Heart left ventricle (tissue), 16 donors: ENCODE measurements at places on chromosomes 2 and 18. TPM values are rescaled to one million over a fixed set of nuclear protein-coding genes. Genes with fewer than 3 reads are reported as not detected.
A peak's percentile ranks its signal among the peaks of the same experiment; 100 is the strongest.

CAMKMT gene
- 3.3 TPM for total RNA-seq

GRCh38 chr2:238458651-238459050 lies 31.9 kb downstream of the ASB1 start:
- H3K4me1 ChIP-seq, result peaks cover 5% of the 10 kb centered on the region
- DNase-seq, result no peak
- H3K36me3 ChIP-seq, result no peaks in the 10 kb centered on the region
- H3K4me3 ChIP-seq, result no peak overlapping the region
- peak overlapping the region; percentile 24 for H3K27ac ChIP-seq

EPB41L3 gene
- total RNA-seq, result 26.8 TPM

- H3K4me1 ChIP-seq, result no peaks in the 10 kb centered on the region
- no peak for DNase-seq
- no peak overlapping the region for H3K27ac ChIP-seq
- H3K4me3 ChIP-seq, result no peak overlapping the region
These were observed 5.4 kb upstream of the TDRD15 start for GRCh38 chr2:21118302-21118920.

DNA sequence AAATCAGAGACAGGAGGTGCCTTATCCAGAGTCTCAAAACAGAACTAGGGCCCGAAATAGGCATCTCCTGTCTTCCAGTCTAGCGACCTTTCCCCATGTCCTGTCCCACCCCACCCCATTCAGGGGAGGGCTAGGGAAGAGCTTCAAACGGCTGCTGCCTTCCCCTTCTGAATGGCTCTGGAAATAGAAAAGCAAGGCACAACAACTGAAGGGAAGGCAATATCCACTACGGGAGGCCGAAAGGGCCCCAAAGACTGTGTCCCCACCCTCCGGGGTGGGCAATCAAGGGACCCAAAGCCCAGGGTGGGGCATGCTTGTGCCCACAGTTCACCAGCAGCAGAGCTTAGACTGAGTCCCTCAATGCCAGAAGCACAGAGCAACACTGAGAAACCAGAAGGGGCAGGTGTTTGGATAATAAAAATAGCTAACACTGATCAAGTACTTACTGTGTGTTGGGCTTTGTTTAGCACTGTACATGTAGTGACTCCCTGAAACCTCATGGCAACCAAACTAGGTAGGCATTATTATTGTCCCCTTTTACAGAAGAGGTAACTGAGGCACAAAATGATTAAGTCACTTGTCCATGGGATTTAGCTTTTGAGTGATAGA lies 38.5 kb downstream of the CYRIA start:
- no peaks in the 10 kb centered on the region for H3K27me3 ChIP-seq
- no peak for DNase-seq
- H3K4me1 ChIP-seq, result peaks cover 39% of the 10 kb centered on the region
- no peak overlapping the region for H3K4me3 ChIP-seq

DNA sequence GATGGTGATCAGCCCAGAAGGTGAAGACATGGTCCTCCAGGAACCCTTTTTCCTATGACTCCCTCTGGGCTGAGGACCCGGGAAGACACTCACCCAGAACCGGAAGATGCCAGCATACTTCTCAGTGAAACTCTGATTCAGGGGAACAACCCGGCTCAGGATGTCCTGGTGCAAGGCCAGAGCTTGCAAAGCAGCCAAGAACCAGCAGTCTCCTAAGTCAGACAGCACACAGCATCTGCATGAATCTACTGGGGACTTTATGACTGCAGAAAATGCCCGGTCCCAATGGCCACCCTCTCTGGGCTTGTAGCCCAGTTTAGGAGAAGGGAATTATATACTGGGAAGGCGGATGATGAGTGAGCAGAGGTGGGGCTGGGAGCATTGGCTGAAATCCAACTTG lies 15.3 kb downstream of the CAPN14 start:
- H3K4me1 ChIP-seq, result no peaks in the 10 kb centered on the region
- H3K4me3 ChIP-seq, result no peak overlapping the region
- no peaks in the 10 kb centered on the region for H3K36me3 ChIP-seq
- H3K27me3 ChIP-seq, result no peaks in the 10 kb centered on the region
- DNase-seq, result no peak

DNA sequence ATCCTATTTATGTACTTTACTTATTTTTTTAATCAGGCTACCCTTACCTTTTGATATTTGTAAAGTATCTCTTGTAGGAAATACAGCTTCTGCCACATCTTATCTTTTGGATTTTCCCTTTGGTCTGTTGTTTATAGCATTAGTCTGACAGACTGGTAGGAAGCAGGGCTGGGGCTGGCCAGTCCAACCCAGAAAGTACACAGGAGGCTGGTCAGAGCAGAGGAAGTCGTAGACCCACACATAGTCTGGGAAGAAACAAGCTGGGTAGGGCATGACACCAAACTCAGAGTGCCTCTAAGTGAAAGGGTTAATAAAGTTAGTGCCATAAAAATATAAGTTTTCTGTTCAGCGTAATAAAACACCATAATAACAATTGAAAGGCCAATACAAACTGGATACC lies 51.7 kb downstream of the BOLA3 start:
- no peaks in the 10 kb centered on the region for H3K27me3 ChIP-seq
- no peaks in the 10 kb centered on the region for H3K4me1 ChIP-seq
- H3K4me3 ChIP-seq, result no peak overlapping the region
- H3K36me3 ChIP-seq, result no peaks in the 10 kb centered on the region

TACR1 gene
- total RNA-seq, result 0.38 TPM

CAPN13 gene
- total RNA-seq, result not detected

GRCh38 chr2:167732326-167732725 lies 515.1 kb downstream of the STK39 start:
- H3K4me1 ChIP-seq, result no peaks in the 10 kb centered on the region
- H3K4me3 ChIP-seq, result no peak overlapping the region
- H3K36me3 ChIP-seq, result no peaks in the 10 kb centered on the region
- H3K27me3 ChIP-seq, result no peaks in the 10 kb centered on the region
- no peak for DNase-seq

ATP8B1 gene
- total RNA-seq, result 7.7 TPM

- no peak for DNase-seq
- no peak overlapping the region for H3K4me3 ChIP-seq
- no peaks in the 10 kb centered on the region for H3K36me3 ChIP-seq
- H3K27me3 ChIP-seq, result peaks cover 9% of the 10 kb centered on the region
These were observed 186.9 kb downstream of the TWIST2 start for GRCh38 chr2:239034561-239035341.

DNA sequence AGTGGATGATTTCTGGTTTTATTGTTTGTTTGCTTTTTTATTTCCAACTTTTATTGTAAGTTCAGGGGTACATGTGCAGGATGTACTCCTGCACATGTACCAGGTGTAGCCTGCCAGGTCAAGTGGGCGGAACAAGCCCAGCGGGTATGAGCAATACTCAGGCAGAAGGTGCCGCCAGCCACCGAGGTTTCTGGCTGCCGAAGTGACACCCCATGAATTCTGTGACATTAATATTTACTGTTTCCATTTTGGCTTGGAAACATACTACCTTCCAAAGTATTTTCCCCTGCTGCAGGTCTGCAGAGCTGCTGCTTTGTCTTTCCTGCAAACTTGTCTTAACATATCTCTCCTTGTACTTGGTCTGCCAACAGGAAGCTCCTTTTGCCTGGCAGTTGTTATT lies 78.5 kb downstream of the PTPN4 start:
- no peak for DNase-seq
- no peak overlapping the region for H3K4me3 ChIP-seq
- H3K27me3 ChIP-seq, result no peaks in the 10 kb centered on the region
- no peaks in the 10 kb centered on the region for H3K4me1 ChIP-seq
- no peak overlapping the region for H3K27ac ChIP-seq

TUBA4B gene
- total RNA-seq, result not detected

- no peaks in the 10 kb centered on the region for H3K36me3 ChIP-seq
- no peaks in the 10 kb centered on the region for H3K4me1 ChIP-seq
- no peak overlapping the region for H3K27ac ChIP-seq
- no peak for DNase-seq
- H3K27me3 ChIP-seq, result no peaks in the 10 kb centered on the region
These were observed 477.0 kb upstream of the MEIS1 start for GRCh38 chr2:65957886-65958285.
